Muscle of leg (tissue), 16 donors: ENCODE measurements at places on chromosomes 13 and 19.

DNA sequence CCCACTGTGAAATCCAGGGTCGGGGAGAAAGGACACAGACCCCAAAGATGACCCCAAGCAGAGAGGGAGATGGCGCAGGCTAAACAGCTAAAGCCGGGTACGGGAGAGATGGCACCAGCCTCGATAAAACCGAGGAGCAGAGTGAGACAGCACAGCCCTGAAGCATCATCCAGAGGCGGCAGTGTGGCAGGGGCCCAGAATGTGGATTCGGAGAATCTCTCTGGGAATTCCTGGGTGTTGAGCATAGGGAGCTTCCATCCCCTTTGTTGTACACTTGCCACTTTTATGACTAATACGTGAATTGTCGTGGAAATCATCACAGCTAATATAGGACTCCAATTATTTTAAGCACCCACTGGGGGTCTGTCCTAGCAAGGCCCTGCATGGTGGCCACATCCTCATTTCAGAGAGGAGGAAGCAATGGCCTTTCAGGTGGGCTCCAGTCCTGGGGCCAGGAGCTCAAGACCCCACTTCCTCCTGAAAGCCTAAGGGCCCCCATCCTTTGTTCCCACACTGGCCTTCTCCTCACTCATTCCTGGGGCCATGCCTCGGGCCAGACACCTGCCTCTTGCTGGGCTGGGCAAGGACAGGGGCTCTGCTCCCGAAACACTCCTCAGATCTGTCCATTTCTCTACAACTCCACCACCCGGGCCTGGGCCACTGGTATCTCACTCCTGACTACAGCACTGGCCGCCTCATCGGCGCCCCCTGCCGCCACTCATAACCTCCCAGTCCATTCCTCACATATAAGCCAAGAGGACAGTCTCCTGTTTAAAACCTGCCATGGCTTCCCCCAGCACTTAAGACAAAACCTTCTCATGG is 29.3 kb upstream of the ATP1A3 start:
- no peak for DNase-seq

GRCh38 chr19:49441210-49441959 is at the start of gene SLC17A7:
SLC17A7 (minus strand) TSS chr19:49441527; CDS start chr19:49441379, 148 bp downstream.
- peak; percentile 74 for DNase-seq

GRCh38 chr19:31377736-31378135 is 28.5 kb upstream of the TSHZ3 start:
- DNase-seq: no peak

- no peak for DNase-seq
Measured at GRCh38 chr13:83824560-83824959, 57.7 kb downstream of the SLITRK1 start.

GRCh38 chr13:111413407-111414187 is 93.2 kb downstream of the TEX29 start:
- DNase-seq: no peak

DNA sequence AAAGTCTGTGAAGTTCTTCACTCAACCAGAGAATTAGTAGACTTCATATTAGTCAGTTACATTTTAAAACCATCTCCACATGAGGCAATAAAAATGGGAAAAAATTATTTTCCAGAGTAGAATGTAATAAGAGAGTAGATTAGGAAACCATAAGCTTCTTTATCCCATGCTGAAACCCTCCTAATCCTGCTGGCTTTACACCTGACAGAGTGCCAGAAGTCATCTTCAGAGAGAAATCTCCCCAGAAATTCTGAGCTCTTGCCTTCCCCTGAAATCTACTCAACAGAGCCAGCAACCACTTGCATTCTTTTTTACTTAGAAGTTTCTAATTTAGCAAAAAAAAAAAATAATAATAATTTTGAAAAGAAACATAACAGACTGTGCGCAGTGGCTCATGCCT is 279.9 kb downstream of the NHLRC3 start:
- DNase-seq: peak; percentile 63

GRCh38 chr13:84933797-84934196 is 865.4 kb downstream of the SLITRK6 start:
- DNase-seq: no peak

DNA sequence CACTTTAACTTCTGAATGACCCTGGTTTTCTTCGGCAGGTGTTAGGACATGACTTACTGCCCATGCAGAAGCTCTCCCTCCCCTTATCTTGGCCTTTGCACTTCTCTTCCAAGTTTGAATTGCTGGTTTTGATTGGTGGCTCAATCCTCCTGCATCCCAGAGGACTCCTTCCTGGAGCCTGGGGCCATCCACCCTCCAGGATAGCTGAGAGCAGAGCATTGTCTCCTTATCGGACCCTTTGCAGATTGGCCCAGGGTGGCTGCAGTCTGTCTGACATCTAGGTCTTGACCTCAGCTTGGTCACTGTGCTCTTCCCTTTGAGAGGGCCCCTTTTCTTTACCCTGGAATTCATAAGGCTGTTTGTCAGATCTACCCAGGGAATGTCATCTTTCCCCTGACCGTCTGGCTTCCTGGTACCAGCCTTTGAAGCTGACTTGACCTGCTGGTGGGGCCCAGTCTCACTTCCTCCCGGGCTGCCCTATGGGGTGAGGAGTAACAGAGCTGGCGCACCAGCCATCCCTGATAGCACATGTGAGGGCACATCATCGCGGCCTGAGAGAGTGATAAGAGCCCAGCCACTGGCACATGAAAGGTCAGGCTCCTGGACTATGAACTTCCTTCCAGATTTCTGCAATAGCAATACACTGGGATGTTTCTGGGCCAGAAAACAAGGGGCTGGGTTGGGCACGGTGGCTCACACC is 172.9 kb upstream of the UBL3 start:
- no peak for DNase-seq

- no peak for DNase-seq
Measured at GRCh38 chr19:40588926-40589569, 12.1 kb upstream of the LTBP4 start.

GRCh38 chr13:19181621-19182485 is at the start of gene TUBA3C:
TUBA3C (minus strand) TSS chr13:19181824; CDS start chr13:19181747, 77 bp downstream.
- no peak for DNase-seq

DNA sequence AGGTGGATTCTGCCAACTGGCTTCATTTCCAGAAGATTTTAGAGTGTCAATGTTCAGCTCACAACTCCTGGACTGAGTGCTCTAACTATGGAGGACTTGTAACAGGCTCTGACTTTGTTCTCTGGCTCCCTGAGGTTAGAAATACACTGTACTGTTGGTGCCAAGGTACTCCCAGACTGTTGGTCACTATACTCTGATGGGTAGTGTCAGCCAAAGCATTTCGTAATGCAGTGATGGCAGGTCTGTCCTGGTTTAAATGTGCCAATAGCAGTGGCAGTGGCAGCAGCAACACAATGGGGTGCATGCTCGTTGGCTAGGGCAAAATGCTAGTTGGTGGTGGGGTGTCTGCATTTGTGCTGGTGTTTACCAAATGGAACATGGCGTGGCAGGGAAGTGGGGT is 472.2 kb downstream of the TDRD3 start:
- DNase-seq: no peak

DNA sequence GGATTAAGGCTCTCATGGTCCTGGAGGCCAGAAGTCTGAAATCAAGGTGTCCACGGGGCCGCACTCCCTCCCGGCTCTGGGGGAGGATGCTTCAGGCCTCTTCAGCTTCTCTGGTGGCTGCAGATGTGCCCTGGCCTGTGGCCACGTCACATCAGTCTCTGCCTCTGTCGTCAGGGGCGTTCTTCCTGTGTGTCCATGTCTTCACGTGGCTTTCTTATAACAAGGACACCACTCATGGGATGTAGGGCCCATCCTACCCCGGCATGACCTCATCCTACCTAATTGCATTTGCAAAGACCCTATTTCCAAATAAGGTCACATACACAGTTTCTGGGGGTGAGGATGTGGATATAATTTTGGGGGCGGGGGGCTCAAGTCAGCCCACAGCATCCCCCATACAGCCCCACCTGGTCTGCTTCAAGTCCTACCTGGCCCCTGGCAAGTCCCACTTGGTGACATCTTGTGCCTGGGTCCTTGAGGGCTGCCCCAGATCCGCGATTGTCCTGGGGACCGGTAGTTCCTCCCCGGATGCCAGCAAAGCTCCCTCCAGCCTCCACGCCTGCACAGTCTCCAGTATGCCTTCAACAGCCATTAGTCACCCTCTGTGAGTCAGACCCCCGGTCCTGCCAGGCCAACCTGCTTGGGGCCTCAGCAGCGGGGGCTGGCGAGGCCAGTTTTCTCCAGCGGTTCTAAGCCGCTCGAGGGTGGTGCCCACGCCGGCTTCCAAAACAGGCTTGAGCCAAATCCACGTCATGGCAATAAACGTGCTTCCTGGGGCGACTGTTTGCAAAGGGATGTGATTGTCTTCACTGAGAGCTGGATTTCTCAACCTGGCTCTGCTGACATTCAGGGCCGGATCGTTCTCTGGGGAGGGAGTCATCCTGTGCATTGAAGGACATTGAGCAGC is 32.2 kb downstream of the MYO9B start:
- DNase-seq: peak; percentile 73

DNA sequence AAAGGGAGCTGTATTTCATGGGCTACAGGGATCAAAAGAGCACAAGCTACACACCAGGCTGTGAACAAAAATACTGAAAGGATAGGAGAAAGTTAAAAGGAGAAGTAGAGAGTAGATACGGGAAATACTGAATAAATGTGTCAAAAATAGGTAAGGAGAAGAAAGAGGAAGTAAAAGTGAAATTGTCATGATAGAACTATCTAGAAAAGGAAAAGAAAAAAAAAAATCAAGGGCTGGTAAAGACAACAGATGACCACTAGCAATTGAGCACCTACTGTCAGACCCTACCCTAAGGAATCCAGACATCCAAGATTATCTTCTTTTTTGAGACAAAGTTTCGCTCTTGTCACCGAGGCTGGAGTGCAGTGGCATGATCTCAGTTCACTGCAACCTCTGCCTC is 4.8 kb downstream of the RUBCNL start:
- DNase-seq: no peak

GRCh38 chr19:54074851-54075250 is 6.3 kb downstream of the TARM1 start:
- no peak for DNase-seq

DNA sequence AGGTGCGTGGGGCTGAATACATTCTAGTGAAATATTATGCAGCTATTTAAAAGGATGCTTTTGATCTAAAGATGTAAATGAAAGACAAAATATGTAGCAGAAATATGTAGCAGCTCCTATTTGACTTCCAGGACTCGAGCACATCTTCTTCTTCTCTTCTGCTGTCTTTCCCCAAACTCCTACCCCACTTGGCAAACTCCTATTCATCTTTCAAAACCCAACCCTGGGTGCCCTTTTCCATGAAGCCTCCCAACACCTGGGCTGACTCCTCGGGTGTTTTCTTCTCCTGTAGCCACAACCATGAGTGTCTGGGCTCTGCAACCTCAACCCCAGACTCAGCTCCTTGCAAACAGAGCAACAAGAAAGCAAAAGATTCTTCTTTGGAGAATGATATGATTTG is 11.1 kb downstream of the ACER1 start:
- no peak for DNase-seq

- peak; percentile 39 for DNase-seq
Measured at GRCh38 chr19:5804516-5805461, at the start of gene NRTN. NRTN (plus strand) TSS chr19:5805067; CDS start chr19:5824166, 19,099 bp downstream.

DNA sequence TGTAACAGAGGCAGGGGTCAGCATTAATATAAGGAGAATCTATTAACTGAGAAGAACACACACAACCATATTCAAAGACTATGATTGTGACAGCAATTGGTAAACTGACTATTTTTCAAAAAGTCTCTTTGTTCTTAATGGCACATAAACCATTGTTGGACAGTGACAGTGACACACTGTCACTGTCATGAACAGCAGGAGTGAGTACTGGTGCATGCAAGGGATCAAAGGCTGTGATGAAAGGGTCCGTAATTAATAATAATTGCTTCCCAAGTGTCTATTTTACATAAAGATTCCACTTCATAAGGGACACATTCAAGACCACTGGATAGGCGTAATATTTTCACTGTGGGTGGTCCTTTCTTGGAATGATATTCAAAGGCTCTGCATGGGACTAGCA is 50.7 kb downstream of the LHFPL6 start:
- no peak for DNase-seq

- peak; percentile 3 for DNase-seq
Measured at GRCh38 chr13:93151277-93151676, 75.3 kb upstream of the GPC6 start.

DNA sequence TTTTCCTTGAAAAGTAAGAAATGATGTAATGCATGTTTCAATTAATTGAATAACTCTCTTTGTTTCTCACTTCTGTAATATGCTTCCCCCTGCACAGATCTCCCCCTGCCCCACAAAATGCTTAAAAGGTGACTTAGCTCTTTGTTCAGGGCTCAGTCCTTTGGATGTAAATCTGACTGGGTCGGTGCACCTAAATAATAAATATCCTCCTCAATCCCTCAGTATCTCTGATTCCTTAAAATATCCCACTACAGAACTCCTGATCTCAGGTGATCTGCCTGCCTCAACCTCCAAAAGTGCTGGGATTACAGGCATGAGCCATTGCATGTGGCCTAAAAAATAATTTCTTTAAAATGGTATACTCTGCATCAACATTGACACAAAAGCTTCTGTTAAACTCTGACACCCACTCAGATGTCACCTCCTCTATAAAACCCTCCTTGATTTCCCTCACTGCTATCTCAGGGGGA is 107.0 kb downstream of the ZNF429 start:
- no peak for DNase-seq

DNA sequence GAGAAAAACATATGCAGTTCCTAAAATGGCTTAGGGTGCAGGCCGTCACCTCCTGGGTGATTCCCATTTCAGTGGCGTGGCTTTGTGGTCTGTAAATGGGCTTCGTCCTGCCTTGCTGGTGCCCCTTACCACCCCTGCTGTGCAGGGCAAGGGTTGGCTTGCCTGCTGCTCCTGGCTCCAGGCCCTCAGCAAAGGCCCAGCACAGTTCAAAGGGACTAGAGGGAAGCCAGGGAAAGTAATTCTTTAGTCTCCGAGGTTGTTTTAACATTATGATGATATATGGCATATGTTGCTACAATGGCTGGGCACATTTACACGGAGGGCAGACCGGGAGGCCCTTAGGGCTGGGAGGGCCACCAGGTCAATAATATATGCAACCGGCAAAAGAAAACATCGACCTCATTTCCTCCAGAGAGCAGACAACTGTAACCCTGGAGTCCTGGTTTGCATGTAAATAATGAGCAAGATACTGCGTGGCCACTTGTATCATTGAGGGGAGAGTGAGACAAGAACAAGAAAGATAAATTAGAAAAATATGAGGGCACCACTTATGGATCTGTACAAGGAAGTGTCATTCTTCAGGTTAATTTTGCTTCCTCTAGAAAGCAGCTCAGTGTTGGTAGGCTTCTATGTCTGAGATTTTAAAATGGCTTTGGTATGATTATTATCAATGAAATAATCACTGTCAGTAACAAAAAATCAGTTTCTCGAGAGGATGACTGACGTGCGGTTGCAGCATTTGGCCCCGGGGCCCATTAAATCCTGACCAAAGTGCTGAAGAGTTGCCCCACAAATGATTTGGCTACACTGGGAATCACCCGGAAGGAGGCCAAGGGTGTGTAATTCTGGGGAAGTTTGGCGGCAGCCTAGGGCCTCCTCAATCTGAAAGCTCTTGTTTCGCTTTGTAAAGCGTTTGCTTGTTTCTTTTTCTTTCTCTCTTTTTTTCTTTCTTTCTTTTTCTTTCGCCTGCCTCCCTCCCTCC is 32.8 kb upstream of the URI1 start:
- peak; percentile 23 for DNase-seq
